ENCODE measurements at places on chromosomes 11 and 22.

- DNase-seq = no peak
Observed at GRCh38 chr11:45400591-45400990, 114.5 kb upstream of the SYT13 start.

DNA sequence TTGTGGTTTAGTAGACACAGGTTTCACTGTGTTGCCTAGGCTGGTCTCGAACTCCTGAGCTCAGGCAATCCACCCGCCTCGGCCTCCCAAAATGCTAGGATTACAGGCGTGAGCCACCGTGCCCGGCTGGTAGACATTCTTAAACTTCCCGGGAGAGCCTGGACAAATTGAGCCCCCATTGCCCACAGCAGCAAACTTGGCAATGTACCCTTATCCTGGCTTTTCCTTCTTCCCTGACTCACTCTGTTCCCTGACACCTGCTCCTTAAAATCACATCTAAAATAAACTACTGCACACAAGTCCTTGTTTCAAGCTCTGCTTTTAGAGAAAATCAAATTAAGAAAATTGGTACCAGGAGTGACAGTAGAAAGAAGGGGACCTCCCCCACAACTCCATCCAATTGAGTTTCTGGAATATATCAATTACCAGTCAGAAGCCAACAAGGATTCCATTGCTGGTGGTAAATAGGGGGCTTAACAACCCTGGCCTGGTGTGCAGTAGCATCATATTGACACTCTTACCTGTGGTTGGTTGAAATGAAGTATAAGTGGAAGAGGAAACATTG, 7.4 kb upstream of the MCHR1 start:
- DNase-seq = no peak

DNA sequence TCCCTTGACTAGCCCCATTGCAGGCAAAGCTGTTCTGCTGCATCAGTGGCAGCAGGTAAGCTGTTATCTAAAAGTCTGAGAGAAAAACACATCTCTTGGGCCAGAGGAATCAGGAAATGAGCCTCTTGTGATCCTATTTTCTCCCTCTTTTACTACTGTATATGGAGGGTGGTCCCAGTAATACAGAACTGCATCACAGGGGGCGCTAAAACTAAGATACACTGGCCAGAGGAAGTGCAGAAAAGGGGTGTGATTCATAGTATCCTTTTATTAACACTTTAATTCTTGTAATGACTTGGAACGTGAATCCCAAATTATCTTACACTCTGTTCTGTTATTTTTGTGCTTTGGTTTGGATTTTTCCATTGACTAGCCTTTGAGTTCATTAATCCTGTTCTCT, 8.8 kb upstream of the MED17 start:
- no peak for DNase-seq

DNA sequence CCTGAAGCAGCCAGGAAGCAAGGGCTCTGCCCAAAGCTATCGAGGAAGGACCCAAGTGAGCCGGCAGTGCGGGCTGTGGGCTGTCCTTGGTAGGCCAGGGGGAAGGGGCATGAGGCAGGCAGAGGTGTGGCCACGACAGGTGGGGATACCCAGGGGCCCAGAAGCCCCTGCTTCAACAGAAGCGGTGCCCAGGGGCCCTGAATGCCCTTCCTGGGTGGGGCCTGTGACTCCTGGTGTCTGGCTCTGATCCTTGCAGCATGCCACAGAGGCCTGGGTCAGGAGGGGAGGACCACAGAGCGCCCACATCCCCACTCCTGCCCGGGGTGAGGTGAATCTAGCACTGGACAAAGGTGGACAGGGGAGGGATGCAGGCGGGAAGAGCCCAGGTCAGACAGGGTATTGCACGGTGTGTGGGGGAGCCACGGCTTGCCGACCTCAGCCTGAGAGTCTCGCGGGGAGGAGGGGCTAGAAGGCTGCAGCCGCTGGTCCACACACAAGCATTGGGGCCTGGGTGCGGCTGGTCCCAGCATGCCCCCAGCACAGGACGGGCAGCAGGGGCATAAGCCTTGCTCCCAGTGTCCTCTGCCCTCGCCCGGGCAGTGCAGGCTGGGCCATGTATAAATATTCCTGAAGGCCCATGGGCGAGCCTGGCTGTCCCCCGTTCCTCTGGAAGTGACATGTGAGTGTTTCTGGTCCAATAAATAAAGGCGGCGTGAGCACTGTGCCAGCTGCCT, 19.0 kb downstream of the MAFF start:
- DNase-seq = no peak

GRCh38 chr11:20670932-20671403, 1.6 kb downstream of the NELL1 start:
- no peak for DNase-seq

DNA sequence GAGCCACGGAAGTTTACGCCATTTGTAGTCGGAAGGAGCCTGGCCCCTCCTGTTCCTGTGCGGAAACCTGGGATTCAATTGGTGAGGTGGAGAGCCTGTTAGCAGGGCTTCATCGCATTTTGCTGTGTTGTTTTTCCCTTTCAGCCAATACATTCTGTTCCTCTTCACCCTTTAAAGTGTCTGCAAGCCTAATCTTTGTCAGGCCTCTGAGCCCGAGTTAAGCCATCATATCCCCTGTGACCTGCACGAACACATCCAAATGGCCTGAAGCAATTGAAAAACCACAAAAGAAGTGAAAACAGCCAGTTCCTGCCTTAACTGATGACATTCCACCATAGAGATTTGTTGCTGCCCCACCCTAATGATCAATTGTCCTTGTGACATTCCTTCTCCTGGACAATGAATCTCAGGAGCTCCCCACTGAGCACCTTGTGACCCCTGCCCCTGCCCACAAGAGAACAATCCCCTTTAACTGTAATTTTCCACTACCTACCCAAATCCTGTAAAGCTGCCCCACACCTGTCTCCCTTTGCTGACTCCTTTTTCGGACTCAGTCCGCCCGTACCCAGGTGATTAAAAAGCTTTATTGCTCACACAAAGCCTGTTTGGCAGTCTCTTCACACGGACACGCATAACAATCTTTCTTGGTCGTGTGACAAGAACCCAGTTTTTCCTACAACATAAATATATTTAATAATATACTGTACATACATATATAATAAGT, 37.1 kb upstream of the MMP12 start:
- DNase-seq = no peak

- no peak for DNase-seq
Observed at GRCh38 chr11:61281581-61282250, 13.4 kb downstream of the VWCE start.

DNA sequence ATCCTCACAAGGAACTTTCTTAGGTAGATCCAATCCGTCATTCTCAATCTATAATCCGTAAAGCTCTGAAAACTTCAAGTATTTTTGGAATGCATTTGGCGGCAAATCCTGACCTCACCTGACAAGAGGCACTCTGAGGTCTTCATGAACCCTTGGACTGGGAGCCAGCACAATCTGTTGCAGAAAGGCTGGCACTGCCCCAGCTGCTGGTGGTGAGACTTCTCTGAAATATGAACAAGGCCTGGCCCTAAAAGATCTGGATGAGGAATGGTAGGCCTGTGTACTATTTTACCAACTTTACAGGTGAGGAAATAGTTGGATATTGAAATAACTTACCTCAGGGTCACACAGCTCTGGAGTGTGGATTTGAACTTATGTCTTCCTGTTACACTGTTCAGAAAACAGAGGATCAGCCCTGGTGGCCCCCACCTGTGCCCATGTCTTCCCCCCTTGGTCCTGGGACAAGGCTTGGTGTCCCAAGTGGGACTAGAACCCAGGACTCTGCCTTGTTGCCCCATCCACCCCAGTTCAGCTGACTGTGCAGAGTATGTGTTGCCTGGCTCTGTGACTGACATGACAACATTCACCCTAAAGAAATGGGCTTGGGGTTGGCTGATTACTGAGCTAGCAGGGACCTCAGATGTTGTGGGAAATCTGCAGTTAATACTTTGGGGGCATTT, 471.4 kb downstream of the MN1 start:
- DNase-seq = no peak

DNA sequence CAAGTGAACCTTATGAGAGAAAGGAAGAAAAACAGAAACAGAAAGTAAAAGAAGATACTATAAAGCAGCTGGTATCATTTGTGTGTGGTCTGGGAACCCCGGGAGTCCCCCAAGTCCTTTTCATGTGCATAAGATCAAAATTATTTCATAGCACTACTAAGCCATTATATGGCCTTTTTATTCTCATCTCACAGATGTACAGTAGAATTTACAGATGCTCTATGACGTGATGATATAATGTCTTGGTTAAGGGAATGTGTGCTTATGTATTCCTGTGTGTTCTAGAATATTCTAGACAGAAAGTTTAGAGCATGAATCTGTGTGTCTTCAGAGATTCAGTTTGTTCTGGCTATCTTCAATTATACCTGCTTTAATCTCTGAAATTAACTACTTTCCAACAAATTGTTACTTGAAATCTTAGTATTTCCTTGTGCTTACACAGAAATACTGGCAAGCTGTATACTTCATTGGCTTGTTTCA, 8.6 kb upstream of the TPP1 start:
- DNase-seq = no peak

GRCh38 chr11:60343094-60343704, 16.1 kb downstream of the MS4A6E start:
- no peak for DNase-seq

- no peak for DNase-seq
Observed at GRCh38 chr11:67230406-67230805, 35.9 kb upstream of the GRK2 start.

DNA sequence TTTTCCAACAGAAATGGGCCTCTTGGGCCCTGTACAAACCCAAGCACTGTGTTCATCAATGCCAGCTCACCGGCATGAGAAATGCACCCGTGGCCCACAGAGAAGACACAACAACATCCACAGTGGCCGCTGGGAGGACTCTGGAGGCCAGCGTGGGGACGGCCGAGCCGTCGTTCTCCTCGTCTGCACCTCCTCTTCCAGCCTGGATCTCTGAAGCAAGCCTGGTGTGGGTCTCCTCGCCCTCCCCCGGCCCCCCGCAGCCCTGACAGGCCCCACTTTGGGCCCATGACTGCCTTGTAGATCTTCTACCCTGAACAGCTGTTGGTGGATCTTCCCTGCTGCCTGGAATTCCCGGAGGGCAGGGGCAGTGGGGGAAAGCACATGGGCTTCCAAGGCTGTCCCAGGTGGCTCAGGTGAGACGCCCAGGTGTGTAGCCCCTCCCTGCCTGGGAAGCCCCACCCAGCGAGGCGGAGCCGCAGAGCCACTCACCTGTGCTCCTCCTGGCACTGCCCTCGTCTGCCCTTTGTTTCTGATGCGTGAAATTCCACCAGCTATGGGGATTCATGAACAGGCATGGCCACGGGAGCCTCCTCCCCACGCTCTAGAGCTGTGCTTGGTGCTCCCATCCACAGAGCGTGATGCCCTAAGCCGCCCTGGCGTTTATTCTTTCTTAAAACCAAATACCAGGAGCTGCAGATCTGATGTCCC, 225.9 kb downstream of the BRD1 start:
- DNase-seq = no peak

DNA sequence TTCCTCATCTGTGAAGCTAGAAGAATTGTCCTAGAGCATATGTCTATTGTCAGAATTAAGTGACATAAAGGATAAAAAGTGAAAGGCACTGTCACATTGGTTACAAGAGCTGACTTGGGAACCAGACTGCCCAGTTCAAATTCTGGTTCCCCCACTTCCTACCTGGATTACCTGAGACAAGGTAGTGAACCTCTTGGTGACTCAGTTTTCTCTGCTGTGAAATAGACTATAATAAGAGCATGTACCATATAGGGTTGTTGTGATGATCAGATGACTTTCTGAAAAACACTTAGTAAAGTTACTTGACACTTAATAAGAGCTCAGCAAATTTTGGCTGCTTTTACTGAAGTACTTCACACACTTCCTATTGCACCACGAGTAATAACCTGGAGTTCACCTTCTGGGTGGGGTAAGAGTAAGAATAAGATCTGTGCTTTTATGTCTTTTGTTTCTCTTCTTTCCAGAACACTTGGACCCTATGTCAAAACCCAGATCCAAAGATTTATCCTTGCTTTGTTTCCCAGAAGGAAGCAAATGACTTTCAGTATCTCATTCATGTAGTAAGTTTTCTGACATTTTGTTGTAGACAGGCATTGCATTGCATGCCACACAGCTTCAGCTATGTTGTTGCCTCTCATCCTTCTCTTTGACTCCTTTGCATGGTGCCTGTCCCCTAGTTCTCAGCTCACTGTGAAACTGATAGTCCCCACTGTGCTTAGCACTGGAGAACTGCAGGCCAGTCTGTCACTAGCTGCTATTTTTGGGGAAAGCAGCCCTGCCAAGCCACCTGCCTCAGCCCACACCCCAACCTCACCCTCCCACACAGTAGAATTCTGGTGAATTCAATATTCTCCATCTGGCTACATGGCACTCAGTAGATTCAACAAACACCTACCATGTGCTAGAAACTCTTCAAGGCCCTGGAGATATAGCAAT, 121.8 kb upstream of the POU2AF2 start:
- DNase-seq = no peak

GRCh38 chr22:49626361-49627216, 201.1 kb downstream of the BRD1 start:
- DNase-seq = no peak

DNA sequence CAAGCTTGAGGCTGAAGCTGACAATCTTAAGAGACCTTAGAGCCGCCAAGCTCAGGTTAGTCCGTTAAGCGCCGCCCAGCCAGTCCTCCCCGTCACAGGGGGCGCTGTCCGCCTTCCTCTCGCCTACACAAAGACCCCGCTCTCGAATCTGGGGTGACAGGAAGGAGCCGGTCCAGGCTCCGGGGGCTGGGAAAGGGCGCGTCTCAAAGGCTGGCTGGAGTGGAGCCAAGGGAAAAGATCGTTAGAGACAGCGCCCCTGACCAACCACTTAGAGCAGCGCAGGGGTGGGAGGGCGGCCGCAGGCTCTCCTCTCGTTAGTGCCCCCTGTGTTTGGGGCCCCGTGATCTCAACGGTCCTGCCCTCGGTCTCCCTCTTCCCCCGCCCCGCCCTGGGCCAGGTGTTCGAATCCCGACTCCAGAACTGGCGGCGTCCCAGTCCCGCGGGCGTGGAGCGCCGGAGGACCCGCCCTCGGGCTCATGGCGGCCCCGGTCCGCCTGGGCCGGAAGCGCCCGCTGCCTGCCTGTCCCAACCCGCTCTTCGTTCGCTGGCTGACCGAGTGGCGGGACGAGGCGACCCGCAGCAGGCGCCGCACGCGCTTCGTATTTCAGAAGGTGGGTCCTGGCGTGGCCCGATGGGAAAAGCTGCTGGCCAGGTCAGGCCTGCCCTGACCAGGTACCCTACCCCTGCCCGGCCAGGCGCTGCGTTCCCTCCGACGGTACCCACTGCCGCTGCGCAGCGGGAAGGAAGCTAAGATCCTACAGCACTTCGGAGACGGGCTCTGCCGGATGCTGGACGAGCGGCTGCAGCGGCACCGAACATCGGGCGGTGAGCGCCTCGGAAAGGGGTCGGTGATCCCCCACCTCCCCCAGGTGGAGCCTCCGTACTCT, at the start of gene MUS81:
Gene MUS81 (plus strand): TSS at position 156 of the 887 bp plus-strand sequence. CDS start 321 bp downstream, at position 477.
- DNase-seq = peak; percentile 96

All from iPS DF 6.9 (cell line).